ENCODE measurements at places on chromosomes 1 and 21. TPM values are rescaled to one million over a fixed set of nuclear protein-coding genes. Genes with fewer than 3 reads are reported as not detected.

DNA sequence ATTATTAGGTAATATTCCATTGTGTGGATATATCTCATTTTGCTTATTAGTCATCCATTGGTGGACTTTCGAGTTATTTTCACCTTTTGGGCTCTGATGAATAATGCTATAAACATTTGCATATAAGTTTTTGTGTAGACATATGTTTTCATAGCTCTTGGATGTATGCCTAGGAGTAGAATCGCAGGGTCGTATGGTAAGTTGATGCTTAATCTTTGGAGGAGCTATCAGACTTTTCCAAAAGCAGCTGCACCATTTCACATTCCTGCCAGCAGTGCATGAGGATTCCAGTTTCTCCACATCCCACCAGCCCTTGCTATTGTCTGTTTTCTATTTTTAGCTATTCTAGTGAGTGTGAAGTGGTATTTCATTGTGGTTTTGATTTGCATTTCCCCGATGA is 120.3 kb upstream of the TMEM51 start:
- DNase-seq, result no peak

GRCh38 chr1:231523816-231524215 is 4.7 kb upstream of the TSNAX start:
- no peak for DNase-seq

Gene CYP2J2
- polyA plus RNA-seq, result 96.4 TPM

Gene NPHS2
- polyA plus RNA-seq, result not detected

- DNase-seq, result no peak
These were observed 14.8 kb upstream of the ZDHHC18 start for GRCh38 chr1:26811708-26812107.

- no peak for DNase-seq
These were observed 30.1 kb downstream of the PALMD start for GRCh38 chr1:99675994-99676393.

GRCh38 chr21:27688773-27689172 is 721.9 kb upstream of the ADAMTS5 start:
- DNase-seq, result no peak

DNA sequence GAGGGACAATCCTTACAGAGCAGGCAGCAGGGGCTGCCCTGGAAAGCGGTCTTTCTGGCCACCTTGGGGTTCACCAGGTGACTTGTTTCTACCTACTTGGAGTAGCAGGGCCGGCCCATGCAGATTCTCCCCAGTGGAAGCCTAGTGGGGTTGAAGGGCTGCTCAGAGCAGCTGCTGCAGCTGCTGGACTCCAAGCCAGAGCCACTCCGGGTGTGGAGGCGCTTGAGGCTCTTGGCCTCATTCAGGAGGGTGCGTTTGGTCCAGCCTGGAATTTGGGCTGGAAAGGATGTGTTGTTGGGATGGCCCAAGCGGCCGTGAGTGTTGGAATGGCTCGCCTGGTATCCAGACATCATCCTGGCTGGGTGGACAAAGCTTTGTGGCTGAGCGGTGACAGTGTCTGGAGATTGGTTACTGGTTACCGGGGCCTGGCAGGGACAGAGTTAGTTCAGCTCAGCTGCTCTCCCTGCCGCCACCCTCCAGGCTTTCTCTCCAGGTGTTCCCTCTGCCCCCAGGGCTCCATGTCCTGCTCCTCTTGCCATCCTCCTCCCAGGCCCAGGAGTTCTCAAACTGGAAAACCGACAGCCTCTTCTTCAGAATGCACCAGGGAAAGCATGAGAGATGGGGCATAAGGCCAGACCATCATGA is 14.2 kb upstream of the HSPG2 start:
- no peak for DNase-seq

DNA sequence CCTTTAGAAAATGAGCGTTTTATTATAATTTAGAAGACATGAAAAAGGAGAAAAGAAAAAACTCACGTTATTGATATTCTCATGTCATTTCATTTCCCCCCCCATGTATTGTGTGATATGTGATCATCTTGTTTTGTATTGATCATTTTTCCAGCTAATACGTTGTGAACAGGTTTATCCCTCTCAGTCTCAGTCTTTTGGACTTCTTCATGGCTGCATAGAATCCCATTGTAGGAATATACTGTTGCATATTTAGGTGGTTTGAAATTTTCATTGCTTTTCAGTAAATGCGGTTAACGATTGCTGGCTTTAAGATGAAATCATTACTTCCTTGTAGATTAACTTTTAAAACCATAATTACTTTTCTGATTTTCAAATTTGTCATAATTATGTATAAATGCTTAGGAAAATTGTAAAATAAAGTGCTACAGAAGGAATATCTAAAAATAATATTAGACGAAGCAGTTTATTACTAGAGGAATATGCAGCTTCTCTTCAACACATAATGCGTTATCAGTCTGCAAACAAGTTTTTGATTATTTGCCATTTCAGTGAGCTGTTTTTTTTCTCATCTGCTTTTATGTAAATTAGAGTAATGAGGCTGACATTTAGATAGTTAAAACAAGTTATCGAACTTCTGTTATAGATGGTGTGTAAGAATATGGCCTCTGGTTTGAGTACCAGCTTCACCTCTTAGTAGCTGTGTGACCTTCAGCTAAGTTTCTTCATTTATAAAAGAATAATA is 1.8 kb downstream of the SON start:
- DNase-seq, result no peak

Gene ECM1
- polyA plus RNA-seq, result 3.2 TPM

DNA sequence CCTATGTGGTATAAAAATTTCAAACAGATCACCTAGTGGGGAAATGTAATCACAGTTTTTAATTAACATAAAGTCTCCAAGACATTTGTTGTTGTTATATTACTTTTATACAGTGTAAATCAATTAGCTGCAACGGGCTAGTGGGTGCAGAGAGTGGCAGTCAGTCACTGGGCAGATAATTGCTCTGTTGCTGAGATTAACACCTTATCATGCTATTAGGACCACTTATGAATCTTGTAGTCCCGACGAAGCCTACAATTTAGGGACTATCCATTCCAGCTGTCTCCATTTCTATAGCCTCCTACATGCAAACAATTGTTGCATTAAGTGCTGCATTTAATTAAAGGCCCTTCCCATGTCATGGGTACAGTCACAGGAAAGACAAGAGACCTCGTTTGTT is 158.9 kb upstream of the PROX1 start:
- no peak for DNase-seq

DNA sequence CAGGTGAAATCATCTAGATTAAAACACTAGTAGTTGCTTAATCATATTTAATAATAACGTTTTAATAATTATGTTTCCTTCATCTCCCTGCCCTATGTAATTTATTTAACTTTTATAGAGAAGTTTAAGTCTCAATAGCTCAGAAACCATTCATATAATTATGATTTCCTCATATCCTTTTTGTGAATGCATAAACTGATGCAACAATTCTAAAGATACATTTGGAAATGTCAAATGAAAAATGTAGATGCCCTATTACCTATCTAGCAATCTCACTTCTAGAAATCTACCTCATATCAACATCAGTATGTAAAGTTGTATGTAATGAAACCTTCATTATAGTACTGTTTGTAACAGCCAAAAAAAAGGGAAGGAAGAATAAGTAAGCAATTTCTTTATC is 10.5 kb downstream of the DRAM2 start:
- DNase-seq, result no peak
